Left renal pelvis (tissue), 4 donors: ENCODE measurements at places on chromosomes 1 and 21.

GRCh38 chr1:159983681-159984080 is 29.6 kb upstream of the SLAMF9 start:
- DNase-seq = no peak

DNA sequence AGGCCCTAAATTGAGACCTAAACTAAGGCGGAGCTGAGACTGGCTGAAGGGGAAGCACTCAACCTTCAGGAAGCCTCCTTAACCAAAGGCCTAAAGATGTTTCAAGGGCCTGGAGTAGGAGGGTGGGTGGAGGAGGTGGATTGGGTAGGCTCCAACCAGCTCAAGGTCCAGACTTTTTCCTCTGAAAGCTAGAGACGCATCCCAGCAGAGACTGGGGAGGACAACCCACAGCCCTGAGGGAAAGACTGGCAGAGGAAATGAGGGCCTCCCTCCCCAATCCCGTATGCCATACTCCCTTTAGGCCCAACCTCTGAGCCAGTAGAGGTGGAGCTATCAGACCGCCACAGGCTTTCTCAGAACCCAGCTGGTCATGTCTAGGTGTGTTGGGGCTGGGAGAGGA is 1.1 kb downstream of the ECM1 start:
- DNase-seq = no peak

DNA sequence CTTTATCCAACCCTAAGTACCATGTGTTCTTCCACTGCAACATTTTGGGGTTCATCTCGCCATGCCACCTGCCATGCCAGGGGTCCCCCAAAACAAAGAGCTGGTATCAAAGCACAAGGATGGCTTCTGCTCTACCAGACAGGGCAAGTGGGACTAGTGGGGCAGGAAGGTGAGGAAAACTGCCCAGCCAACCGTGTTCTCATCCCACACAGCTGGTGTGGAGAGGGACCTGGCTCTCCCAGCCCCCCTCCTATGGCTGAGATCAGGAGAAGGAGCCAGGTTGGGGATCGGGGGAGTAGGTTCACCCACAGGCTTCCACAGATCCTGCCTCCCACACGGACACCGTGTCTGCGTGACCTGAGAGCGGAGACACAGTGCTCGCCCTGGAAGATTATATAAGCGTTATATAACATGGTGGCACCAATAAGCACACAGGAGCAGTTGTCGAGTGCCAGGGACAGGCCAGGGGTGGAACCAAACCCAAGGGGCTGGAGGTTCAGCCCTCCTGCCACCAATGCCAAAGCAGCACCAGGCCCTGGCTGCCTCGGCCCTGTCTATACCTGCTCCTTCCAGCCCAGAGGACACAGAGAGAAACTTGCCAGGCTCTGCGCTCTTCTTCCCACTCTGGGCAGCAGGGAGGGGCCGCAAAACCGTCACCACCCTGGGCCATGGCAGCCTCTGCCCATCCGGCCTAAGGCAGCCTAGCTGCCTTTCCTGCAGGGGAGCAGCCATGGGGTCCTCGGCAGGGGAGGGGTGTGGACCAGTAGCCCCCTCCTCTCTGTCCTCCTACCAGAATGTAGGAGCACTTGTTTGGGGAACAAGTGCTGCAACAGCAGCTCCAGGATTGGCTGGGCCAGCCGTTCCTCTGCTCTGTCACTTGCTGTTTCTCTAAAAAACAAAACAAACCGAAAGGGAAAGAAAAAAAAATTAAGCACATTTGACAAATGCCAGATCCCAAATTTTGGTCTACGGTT is 43.5 kb downstream of the CD34 start:
- no peak for DNase-seq

DNA sequence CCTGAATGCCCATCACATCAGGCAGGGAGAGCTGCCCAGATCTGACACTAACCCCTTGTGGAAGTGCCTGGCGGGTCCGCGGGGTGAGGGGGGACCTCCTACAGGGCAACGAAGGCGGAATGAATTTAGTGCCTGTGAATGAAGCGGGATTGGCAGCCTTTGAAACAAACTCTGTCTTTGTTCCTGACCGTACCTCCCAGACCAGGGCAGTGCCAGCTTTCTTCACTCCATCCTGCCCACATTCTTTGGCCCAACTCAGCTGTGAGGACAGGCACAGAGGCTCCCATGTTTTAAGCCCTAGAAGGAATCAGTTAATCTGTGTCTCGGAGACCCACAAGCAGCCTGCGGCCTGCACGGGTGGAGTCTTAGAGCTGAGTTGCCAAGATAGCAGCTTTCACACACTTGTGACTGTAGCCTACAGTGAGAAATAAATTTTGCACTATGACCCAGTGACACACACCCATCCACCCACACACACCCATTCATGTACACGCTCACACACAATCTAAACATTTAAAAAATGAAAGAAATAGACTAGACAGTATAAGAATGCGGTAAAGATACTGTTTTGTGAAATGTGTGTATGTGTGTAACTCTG is 60.1 kb upstream of the USP24 start:
- DNase-seq = no peak

GRCh38 chr1:60342569-60342968 is 269.0 kb upstream of the C1orf87 start:
- DNase-seq = no peak

GRCh38 chr1:54861070-54861761 is 25.8 kb downstream of the DHCR24 start:
- no peak for DNase-seq

DNA sequence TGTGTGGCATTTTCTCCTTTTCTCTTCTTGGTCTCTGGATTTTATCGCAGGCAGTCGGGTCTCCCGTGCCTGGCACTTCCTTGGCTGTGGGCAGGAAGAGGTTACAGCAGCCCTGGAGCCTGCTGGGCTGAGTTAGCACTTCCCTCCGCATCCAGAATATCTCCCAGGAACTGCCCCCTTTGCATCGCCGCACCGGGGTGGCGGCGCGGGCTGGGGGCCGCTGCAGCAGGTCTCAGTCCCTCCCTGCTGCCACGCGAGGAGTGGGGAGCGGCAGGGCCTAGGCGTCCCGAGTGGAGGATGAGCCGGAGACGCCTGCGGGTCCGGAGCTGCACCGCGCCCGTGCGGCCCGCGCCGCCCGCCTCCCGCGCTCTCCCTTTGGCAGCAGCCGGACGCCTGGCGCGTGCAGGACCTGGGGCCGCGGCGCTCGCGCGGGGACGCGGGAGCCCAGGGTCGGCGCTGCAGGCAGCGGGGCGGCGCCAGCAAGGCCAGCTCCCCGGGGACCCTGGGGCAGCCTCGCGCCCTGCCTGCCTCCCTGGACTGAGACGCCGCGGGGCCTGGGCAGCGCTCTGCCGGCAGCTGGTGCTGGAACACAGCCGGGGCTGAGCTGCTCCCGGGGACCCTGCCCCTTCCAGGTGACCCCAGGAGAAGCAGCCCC is 192.8 kb downstream of the PRDM2 start:
- no peak for DNase-seq

- no peak for DNase-seq
These were observed 1646.7 kb upstream of the B3GALT2 start for GRCh38 chr1:194833111-194833510.

DNA sequence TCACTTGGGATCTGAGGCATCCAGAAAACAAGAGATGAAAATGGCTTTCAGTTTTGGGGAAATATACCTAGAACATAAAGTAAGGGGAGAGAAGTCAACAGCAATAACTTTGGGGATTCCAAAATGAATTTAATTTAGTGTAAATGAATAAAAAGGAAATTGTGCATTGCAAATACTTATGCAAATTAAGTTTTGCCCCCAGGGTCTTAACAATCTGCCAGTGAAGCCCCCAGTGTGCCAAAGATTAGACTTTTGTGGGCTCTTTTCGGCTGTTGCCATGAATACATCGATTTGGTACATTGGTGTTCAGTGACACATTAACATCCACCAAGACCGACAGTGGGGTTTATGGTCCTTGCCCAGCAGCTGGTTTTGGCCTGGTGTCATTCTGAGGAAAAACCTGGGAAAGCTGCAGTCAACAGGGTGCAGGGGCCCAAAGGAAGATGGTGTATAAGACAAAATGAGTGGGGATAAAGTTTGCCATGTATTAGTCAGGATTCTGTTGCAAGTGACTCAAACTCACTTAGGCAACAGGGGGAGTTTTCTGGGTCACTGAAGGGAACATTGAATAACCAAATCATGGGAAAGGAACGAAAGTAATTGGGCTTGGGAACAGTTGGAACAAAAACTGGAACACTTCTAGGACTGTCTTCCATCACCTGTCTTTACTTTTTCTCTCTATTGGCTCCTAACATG is 30.2 kb upstream of the IGSF3 start:
- no peak for DNase-seq

DNA sequence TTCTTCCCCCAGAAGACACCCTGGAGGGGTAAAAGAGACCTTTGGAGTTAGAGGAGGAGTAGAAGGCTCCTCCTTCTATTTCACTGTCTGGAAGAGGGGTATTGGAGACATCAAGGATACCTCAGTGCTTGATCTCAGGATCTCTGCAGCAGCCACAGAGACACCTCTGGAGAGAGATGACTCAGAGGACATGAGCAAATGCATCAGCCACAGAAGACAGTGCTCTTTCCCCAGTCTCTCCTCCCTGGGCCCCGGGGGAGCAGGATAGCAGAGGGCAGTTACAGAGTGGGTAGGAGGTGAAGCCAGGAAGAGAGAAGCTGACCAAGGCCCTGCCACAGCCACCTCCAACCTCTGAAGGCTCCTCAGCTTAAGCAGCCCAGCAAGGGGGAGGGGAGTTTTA is 15.3 kb upstream of the TEDDM1 start:
- DNase-seq = no peak

- DNase-seq = no peak
These were observed 1.6 kb downstream of the OVAAL start for GRCh38 chr1:180560200-180560867.

DNA sequence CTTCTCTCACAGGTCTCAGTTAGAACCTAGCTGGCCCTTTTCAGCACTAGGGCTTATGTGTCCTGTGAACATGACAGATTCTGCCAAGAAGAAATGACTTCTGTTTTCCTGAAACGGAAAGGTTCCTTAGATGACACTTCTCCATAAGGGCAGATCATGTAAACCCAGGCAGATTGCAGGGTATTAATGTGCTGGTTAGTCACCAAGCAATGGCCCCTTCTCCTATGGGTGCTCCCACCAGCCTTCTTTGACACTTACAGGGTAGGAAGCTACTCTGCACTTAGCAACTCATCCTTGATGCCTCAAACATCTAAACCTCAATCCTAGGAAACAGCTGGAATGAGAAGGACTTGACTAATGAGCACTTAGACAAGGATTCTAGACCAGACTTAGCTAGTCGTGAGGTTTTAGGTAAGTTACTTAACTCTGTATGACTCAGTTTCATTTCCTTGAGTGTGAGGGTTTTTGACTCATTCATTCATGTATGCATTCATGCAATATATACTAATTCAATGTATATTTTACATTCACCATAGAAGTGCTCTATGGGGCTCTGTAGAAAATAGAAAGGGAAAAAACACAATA is 74.1 kb upstream of the PLXNA2 start:
- no peak for DNase-seq

DNA sequence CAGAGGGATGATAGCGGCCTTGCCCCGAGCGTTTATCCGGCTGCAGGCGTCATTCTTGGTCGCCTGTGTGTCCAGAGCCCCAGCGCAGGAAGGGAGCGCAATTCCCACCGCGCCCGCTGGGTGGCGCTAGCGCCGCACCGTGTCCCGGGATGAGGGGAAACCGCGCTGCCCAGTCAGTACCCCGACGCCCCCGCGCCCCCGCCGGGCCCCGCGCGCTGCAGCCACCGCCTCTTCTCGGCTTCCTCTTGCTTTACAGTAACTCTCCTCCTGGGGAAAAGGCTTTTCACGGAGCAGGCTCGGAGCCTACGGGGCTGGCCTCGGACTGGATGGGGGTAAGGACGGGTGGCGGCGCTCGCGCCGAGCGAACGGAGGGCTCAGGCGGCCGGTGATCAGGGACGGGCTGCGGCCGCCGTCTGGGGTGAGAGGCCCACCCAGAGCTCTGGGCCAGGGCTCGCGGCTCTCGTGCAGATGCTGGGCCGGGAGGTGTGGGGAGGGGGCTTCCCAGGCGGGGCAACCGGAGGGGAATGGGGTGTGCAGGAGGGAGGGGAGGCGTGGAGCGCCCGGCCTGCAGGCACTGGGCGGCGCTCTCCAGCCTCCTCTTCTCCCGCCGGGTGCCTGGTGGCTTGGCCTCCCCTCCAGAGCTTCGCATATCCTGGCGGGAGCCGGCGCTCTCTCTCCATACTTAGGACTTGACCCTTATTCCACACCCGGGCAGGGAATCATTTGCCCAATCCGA is 29.8 kb downstream of the TEX35 start:
- DNase-seq = peak; percentile 76

- no peak for DNase-seq
These were observed 184.0 kb upstream of the C1orf87 start for GRCh38 chr1:60257531-60257930.

- no peak for DNase-seq
These were observed 29.5 kb downstream of the TLCD4 start for GRCh38 chr1:95146637-95147036.

DNA sequence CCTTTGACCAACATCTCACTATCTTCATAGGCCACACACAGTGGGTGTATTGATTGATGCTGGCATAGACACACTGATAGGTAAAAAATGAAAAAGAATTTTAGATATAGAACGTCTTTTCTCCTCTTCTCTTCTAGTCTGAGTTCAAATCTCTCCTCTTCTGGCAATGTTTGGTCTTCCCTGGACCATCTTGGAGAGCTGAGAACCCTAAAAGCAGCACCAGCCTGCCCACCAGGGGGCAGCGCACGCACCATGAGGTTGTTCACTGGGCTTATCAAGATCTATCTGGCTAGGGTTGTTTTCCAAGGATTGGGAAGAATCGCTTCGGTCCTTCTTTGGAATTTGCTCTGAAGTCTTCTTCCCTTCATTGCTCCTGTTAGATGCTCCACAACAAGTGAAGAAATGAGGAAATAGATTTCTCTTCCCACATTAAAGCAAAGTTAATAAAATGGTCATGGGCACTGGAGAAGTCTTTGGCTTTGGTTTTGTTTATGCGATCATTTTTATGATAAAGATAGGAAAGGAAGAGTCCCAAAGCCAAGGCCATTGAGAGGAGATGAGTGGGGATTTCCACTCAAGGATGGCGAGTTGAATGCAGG is 104.0 kb upstream of the OLIG2 start:
- DNase-seq = no peak

- no peak for DNase-seq
These were observed 89.8 kb downstream of the TMEM200B start for GRCh38 chr1:29033829-29034466.

DNA sequence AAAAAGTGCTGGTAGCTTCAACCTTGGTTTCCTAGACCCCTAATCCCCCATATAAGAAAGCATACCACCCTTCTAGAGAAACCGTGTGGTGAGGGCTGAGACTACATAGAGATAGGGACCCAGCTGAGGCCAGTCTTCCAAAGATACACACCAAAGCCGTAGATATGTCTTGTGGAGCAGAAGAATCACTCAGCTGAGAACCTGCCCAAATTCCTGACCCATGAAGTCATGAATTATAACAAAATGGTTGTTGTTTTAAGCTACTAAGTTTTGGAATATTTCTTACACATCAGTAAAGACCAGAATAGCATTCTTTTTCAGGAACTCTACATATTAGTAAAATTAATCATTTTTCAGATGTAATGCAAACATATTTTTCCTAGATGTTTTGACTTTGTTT is 3.3 kb upstream of the SNRPE start:
- no peak for DNase-seq

- no peak for DNase-seq
These were observed 1.7 kb downstream of the ANGPTL1 start for GRCh38 chr1:178869119-178869697.
